ENCODE measurements at places on chromosomes 3 and 15. TPM values are rescaled to one million over a fixed set of nuclear protein-coding genes. Genes with fewer than 3 reads are reported as not detected.

DNA sequence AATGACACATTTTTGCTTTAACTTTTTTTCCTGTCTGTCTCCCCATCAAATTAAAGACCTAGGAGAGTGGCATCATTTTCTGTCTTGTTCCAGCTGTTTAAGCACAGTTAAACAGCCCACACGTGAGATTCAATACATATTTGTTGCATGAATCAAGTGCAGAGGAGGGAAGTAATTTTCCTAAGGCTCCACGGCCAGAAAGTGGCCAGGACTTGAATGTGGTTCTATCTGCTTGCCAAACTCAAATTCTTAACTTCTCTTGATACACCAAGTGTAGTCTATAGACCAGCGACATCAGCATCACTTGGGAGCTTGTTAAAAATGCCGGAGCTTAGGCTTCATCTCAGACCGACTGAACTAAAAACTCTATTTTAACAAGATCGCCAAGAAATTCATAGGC lies 724.8 kb upstream of the CFAP20DC start:
- H3K4me1 ChIP-seq, result peaks cover 71% of the 10 kb centered on the region
- peaks cover 39% of the 10 kb centered on the region for H3K36me3 ChIP-seq
- no peak for DNase-seq
- no peak overlapping the region for H3K27ac ChIP-seq
- no peak overlapping the region for H3K4me3 ChIP-seq
- no peaks in the 10 kb centered on the region for H3K27me3 ChIP-seq

DNA sequence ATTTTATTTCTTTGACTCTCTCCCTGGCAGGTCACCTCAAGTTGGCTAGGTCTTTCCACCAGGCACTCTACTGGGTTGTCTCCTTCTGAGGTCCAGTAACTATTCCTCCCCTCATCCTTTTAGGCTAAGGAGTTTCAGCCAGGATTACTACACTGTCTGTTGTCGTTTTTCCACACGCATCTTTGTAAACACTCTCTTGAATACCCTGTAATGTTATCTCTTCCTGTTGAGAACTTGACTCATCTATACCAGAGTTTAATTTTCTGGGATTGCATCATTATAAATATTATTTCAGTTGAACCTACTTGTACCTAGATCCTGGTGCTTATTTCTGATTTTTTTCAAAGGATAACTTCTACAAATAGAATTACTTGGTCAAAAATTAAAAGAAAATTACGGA lies 138.3 kb downstream of the SQOR start:
- no peak overlapping the region for H3K27ac ChIP-seq
- no peaks in the 10 kb centered on the region for H3K4me1 ChIP-seq
- no peaks in the 10 kb centered on the region for H3K36me3 ChIP-seq
- DNase-seq, result no peak

DNA sequence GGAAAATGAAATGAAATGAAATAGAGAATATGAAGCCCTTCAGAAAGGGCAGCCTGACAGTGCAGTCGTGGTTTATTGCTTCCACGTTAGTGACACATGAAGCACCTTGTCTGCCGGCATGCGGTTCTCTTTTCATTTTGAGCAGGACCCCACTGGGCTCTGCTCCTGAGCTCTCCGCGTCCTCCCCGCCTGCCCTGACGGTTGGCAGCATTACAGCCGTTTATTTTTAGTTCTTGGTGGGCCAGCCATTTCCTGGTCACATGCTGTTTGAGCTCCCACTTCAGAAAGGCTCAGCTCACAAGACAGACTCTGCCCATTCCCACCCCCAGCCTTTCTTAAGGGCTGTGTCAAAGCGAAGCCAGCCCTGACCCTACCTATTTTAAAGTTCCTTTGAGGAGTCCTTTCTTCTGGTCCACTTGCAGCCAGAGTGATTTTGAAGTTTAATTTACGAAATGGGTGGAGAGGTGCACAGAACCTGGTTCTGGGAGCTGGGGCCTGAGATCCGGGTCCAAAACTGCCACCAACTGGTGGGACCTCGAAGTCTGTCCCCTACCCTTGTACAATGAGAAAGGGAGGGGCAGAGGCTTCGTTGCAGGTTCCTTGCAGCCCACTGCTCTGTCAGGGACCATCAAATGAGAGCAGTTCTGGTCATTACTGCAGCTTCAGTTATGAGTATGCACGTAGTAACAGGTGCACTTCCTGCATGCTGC lies 60.1 kb downstream of the MGLL start:
- H3K4me1 ChIP-seq, result peaks cover 35% of the 10 kb centered on the region
- no peak overlapping the region for H3K27ac ChIP-seq
- no peak for DNase-seq
- H3K4me3 ChIP-seq, result no peak overlapping the region

DNA sequence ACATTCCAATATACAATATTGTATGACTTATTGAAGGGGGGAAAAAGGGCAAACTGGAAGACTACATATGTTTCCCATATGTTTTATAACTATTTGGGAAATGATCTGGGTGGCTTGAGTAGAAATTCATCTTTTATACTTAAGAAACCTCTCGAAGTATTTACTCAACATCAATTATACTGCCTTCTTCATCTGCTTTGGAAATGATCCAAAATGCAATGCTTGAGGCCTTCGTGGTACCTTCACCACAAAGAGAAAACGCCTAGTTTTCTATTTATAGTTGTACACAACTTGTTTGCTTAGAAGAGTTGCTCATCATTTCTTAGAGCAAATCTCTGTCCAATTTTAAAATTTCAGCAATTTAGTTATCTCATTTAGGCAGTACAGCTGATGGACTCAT lies 18.8 kb downstream of the ACKR4 start:
- H3K36me3 ChIP-seq, result peaks cover 44% of the 10 kb centered on the region
- H3K27ac ChIP-seq, result no peak overlapping the region
- H3K27me3 ChIP-seq, result no peaks in the 10 kb centered on the region
- H3K4me3 ChIP-seq, result no peak overlapping the region
- H3K4me1 ChIP-seq, result peaks cover 3% of the 10 kb centered on the region

The SERINC4 gene
- 0.28 TPM for total RNA-seq

Measured in activated T-helper 2 cell treated with anti-CD3 and anti-CD28 coated beads, Interferon-gamma antibody, Interleukin-2, Interleukin-4, amounts not matched to agents 10 μg/mL and 5 μg/mL and 100 μg/mL, durations not matched to agents 14 hours and 24 hours and 36 hours (primary cell).